ENCODE measurements at places on chromosomes 7 and 10.

DNA sequence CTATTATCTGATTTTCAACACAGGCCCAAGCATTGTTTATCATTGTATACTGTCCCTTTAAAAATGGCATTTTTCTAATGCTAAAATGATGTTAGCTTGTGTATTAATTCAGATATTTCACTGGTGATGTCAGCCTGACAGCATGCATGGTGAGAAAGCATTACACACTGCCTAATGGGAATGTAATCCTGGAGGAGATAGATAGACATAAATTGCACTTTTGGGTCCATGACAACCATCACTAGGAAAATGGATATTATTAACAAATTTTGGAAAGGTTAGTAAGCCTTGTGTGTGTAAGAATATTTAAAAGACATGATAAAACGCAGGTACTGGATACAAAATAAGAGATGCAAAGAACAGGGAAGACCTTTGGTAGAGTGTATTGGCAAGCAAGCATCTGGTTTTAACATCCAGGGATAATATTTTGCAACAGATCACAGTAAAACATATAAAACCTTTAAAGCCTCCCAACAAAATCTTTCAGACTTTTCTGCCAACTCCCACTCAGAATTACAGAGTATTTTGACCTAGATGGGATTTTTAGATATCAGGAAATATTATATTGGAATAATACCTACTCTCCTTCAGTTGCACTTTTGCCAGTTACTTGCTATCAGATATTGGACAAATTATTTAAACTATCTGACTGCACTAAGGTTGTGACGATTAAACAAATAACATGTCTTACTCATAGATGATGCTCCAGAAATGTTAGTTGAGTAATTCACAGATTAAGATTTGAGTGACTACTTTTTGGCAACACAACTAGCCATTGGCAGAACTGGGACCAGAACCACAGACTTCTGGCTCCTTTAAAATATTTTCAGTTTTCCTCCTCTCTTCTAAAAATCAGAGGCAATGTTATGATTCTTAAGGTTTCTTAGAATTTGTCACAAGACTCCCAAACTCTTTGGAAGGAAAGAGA, 291.6 kb upstream of the SEMA3C start:
- no peak for DNase-seq

- no peak for DNase-seq
Observed at GRCh38 chr7:84637568-84638338, 443.2 kb upstream of the SEMA3A start.

GRCh38 chr10:131635564-131636015, 265.2 kb upstream of the PPP2R2D start:
- no peak for DNase-seq

DNA sequence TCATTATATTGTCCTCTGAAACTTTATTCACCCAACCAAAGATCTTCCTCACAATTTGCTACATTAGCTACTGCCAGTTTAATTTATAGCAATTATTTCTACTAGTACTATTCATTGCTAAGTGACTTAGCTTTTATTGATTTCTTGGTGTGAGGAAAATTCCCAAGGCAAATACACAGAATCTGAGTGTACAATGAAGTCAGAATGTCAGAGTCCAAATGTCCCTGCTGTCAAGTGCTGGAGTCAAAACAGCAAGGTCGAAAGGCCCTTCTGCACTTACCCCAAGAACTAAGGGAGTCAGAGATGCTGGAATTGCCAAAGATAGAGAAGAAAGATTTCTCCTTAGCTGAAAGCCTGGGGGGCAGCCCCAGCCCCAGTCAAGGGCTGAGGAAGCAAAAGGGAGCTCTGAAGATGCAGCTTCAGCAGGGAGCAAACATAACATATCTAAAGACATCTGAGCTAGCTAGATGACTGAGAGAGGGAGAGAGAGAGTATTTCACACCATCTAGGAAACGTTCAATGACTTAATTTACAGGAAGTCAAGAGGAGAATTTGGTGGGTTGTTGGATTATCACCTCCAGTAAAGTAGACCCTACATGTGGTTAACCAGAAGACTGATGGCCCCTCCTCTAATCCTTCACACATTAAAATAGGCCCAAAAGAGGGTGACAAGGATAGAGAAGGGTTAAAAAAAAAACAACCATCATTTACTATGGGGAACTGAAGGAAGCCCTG, 36.6 kb upstream of the SAMD8 start:
- DNase-seq: no peak

GRCh38 chr7:156612930-156613329, 27.6 kb upstream of the RNF32 start:
- peak; percentile 65 for DNase-seq

Data from CD4-positive, alpha-beta T cell treated with Interleukin-6 for 4 hours (primary cell).